ENCODE measurements at places on chromosomes 11 and 22.
A peak's percentile ranks its signal among the peaks of the same experiment; 100 is the strongest.

- H3K36me3 ChIP-seq: peaks cover 4% of the 10 kb centered on the region
- no peak for DNase-seq
- no peak overlapping the region for H3K4me3 ChIP-seq
- peaks cover 4% of the 10 kb centered on the region for H3K27me3 ChIP-seq
- no peak overlapping the region for H3K27ac ChIP-seq
- H3K4me1 ChIP-seq: peaks cover 28% of the 10 kb centered on the region
Observed at GRCh38 chr22:37259540-37260029, 15.5 kb upstream of the RAC2 start.

DNA sequence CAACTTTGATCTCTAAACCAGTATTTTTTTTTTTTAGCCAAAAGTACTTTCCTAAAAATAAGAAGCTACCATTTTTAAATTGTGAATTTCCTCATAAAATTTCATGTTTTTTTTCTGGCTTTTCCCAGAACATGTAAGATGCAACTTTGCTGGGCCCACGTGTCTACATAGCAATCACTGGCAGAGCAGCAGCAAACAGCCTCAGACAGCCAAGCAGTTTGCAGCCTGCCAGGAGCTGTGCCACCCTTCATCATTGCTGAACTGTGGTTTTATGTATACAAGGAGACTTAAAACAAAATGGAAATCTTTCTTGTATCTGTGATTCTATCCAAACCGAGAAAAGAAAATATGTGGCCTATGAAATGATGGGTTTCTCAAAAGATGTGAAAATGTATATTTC, 110.2 kb downstream of the GRIA4 start:
- H3K36me3 ChIP-seq: no peaks in the 10 kb centered on the region
- no peak overlapping the region for H3K27ac ChIP-seq
- no peaks in the 10 kb centered on the region for H3K27me3 ChIP-seq
- no peak overlapping the region for H3K4me3 ChIP-seq

GRCh38 chr22:34696557-34696956, 369.4 kb upstream of the ISX start:
- no peaks in the 10 kb centered on the region for H3K4me1 ChIP-seq
- no peak for DNase-seq
- H3K27ac ChIP-seq: no peak overlapping the region
- H3K4me3 ChIP-seq: no peak overlapping the region
- no peaks in the 10 kb centered on the region for H3K36me3 ChIP-seq

DNA sequence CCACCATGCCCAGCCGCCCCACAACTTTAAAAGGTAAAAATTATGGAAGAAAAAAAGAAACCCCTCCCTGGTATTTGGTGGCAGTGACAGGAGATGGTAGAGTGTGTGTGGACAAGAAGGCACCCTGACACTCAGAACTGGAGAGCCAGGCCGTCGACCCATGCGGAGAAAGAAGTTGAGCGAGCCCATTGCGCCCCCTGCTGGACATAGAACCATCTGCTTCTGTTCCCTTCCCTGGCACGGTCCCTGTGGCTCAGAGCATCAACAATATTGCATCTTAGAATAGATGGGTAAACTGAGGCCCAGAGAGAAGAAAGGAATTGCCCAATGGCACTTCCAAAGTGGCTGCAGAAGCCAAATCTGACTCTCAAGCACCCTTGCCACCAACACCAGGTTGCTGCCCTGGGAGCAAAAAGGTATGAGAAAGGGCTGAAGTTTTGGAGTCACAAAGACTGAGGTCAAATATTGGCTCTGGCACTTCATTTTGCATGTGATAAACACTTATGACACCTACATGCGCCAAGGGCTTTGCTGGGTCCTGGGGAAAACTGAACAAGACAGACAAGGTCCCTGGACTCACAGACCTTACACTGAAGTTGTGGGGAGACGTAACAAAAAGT, 8.6 kb downstream of the MRPL11 start:
- no peaks in the 10 kb centered on the region for H3K27me3 ChIP-seq
- DNase-seq: peak; percentile 84
- H3K27ac ChIP-seq: no peak overlapping the region
- no peak overlapping the region for H3K4me3 ChIP-seq

DNA sequence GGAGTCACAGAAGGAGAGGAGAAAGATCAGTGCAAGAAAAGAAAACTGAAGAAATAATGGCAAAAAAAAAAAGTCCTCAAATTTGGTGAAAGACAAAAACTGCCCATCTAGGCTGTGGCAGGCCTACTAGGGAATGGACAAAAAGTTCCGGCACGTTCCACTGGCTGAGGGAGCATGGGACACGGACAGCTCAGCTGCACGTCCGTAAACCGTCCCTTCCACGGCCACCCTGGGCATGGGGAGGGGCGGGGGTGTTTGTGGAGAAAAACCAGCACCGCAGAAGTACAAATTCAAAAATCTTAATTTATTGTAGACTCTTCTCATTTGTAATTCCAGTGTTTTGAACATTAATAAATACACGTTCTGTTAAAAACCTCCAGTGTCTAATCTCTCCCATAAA, 25.4 kb downstream of the TRMU start:
- no peak for DNase-seq
- peaks cover 2% of the 10 kb centered on the region for H3K4me1 ChIP-seq
- H3K27ac ChIP-seq: no peak overlapping the region

DNA sequence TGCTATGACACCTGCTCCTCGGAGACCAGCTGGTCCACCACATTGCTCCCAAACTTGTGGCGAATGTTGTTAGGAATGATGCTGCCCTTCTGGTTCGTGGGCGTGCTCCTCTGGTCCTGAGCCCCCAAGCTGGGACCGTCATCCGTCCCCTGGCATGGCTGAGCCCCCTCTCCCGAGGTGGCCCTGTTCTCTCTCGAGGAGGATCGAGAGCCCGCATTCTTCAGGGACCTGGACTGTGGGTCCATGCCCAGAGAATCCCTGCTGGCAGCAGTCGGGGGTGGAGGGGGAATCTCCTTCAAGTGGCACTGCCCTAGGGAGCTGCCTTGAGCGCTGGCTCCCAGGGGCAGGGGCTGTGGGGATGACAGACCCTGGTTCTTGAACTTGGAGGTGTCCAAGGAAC, 17.4 kb downstream of the TST start:
- DNase-seq: no peak
- no peak overlapping the region for H3K27ac ChIP-seq
- H3K4me1 ChIP-seq: no peaks in the 10 kb centered on the region
- H3K27me3 ChIP-seq: peaks cover 27% of the 10 kb centered on the region
- H3K4me3 ChIP-seq: no peak overlapping the region

GRCh38 chr11:30196400-30197206, 34.2 kb upstream of the FSHB start:
- no peaks in the 10 kb centered on the region for H3K36me3 ChIP-seq
- peaks cover 10% of the 10 kb centered on the region for H3K27me3 ChIP-seq
- H3K4me3 ChIP-seq: no peak overlapping the region
- DNase-seq: peak; percentile 60

DNA sequence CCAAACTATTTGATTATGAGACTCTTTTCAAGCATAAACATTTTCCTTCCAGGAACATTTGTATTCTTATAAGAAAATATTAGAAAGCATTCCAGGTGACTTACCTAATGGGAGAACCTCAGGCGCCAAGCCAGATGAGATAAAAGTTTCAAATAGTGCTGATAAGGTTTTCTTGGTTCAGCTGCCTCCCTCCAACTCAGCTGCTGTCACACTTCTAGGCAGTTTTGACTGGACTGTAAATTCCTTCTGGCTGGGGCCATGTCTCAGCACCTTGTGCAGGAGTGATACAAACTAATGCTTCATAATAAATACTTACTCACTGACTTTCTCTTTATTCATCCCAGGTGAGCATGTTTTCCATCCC, 131.1 kb downstream of the MED15 start:
- peaks cover 4% of the 10 kb centered on the region for H3K4me1 ChIP-seq
- no peak for DNase-seq
- no peaks in the 10 kb centered on the region for H3K36me3 ChIP-seq

DNA sequence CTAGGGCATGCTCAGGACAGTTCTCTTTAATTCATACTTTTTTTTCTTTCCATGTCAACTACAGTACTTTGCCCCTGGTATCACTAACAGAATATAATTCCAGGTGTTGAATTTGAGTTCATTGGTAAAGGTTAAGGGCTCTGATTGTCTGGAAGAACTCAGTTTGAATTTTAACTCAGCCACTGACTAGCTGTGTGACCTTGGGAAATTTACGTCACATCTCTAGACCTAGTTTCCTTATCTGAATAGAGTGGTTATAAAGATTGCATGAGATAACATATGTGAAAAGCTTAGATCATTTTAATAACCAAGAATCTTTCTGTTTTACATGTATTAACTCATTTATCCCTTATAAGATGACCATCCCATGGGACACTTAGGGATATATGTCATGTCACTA, 15.8 kb upstream of the ZC3H12C start:
- H3K27ac ChIP-seq: no peak overlapping the region
- peaks cover 8% of the 10 kb centered on the region for H3K4me1 ChIP-seq
- no peak overlapping the region for H3K4me3 ChIP-seq

GRCh38 chr22:27638329-27639233, 163.0 kb downstream of the MN1 start:
- H3K27ac ChIP-seq: no peak overlapping the region
- no peak for DNase-seq
- no peak overlapping the region for H3K4me3 ChIP-seq
- no peaks in the 10 kb centered on the region for H3K4me1 ChIP-seq
- H3K27me3 ChIP-seq: no peaks in the 10 kb centered on the region

DNA sequence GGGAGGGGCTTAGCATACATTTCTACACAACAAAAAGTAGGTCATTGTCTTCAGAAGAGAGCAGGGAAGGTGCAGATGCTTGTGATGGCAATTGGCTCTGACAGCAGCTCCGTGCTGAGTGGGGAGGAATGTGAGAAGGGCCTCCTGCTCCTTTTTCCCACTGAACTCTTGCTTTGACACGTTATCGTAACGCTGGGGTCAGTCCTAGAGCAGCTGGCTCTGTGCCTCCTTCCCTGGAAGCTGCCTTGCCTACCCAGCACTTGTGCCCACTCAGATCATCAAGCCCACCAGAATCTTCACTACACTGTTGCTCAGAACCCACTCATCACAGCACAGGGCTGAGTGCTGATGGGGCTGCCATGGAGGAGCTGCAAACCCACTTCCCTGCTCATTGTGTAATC, 14.9 kb upstream of the NAV2 start:
- H3K36me3 ChIP-seq: no peaks in the 10 kb centered on the region
- H3K27me3 ChIP-seq: peaks cover 9% of the 10 kb centered on the region
- H3K27ac ChIP-seq: no peak overlapping the region
- H3K4me1 ChIP-seq: no peaks in the 10 kb centered on the region

- peak; percentile 80 for DNase-seq
- H3K27me3 ChIP-seq: no peaks in the 10 kb centered on the region
- peak overlapping the region; percentile 69 for H3K27ac ChIP-seq
- peaks cover 35% of the 10 kb centered on the region for H3K36me3 ChIP-seq
Observed at GRCh38 chr11:73393479-73394415, 17.5 kb downstream of the RELT start.

GRCh38 chr22:32538521-32538920, 63.9 kb downstream of the FBXO7 start:
- no peak overlapping the region for H3K4me3 ChIP-seq
- no peak overlapping the region for H3K27ac ChIP-seq
- H3K36me3 ChIP-seq: no peaks in the 10 kb centered on the region

DNA sequence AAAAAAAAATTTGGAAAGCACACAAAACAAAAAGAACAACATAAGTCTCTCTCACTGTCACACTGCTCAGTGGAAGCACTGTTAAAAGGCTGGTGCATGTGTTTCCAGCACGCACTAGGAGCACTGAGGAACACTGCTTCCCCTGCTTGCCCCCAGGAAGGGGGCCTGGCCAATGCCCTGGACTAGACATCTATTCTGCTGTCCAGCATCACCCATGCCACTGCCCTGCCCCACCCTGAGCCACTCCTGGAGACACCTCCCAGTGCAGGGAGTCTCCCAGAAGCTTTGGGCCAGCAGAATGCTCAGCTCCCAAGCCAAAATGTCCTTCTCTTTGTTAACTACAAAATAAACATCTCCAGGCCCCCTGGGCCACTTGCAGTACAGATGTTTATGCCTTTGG, 49.7 kb upstream of the EMID1 start:
- no peaks in the 10 kb centered on the region for H3K36me3 ChIP-seq
- no peak overlapping the region for H3K4me3 ChIP-seq
- no peak overlapping the region for H3K27ac ChIP-seq

DNA sequence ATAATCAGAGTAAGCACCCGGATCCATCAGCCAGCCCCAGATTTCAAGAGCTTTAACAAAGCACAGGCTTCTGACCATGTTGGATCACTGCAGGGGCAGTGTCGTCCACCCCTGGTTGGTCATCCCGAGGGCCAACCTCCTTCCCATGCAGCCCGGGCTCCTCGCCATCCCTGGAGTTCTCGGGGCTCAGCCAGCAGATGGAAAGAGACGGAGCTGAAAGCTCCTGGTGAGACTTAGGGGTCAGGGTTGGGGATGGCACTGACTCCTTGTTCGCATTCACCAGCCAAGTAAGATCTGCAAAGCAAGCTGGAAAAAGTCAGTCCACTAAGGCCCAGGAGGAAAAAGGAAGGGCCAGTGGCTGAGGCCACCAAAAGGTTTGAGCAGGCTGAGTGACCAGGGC, 888.9 kb downstream of the BRD1 start:
- H3K4me1 ChIP-seq: no peaks in the 10 kb centered on the region
- no peak for DNase-seq
- no peak overlapping the region for H3K27ac ChIP-seq
- no peak overlapping the region for H3K4me3 ChIP-seq
- no peaks in the 10 kb centered on the region for H3K36me3 ChIP-seq
- H3K27me3 ChIP-seq: no peaks in the 10 kb centered on the region

DNA sequence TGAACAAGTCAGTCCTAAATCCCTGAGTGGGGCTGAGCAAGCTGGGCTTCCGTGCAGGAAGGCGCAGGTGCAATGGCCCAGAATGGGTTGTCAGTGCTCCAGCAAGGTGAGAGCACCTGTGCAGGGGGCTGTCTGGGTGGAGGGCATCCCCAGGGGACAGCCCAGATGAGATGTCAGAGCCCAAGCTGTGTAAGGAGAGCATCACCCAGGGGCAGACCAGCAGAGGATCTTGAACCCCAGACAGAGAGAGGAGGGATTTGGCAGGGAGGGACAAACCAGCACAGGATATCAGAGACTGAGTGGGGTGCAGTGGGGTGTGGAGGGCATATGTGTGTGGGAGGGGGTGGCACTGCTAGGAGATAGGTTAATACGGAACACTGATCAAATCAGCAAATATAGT, 114.9 kb upstream of the TMEM45B start:
- H3K27ac ChIP-seq: no peak overlapping the region
- H3K4me3 ChIP-seq: no peak overlapping the region
- peaks cover 4% of the 10 kb centered on the region for H3K4me1 ChIP-seq
- no peak for DNase-seq
- no peaks in the 10 kb centered on the region for H3K27me3 ChIP-seq

DNA sequence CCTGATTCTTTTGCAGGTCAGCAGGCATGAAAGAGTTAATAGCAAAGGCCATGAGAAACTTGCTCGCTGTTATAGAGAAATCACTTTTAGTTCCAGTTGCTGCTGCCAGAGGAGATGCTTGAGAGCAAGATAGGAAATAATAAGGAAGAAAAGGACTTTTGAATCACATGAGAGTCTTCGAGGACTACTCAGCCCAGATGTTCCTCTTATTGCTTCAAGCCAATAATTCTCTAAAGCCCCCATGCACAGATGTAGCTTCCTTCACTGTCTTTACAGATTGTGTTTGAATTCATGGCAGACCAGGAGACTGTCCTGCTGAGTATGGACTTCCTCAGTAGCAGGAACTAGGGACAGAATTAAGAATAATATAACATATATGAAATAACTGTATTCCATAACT, 50.1 kb upstream of the OLFML1 start:
- no peak overlapping the region for H3K27ac ChIP-seq
- peaks cover 23% of the 10 kb centered on the region for H3K4me1 ChIP-seq
- H3K27me3 ChIP-seq: no peaks in the 10 kb centered on the region
- no peak for DNase-seq

Measured in activated CD8-positive, alpha-beta T cell treated with anti-CD3 and anti-CD28 coated beads, Interleukin-2, amount 10 ng/mL, durations not matched to agents 7 days and 5 days (primary cell).